CD4-positive, alpha-beta T cell treated with Interleukin-15 for 4 hours (primary cell): ENCODE measurements at places on chromosomes 12 and 14.

- no peak for DNase-seq
Observed at GRCh38 chr14:100430571-100430970, 107.4 kb downstream of the SLC25A47 start.

DNA sequence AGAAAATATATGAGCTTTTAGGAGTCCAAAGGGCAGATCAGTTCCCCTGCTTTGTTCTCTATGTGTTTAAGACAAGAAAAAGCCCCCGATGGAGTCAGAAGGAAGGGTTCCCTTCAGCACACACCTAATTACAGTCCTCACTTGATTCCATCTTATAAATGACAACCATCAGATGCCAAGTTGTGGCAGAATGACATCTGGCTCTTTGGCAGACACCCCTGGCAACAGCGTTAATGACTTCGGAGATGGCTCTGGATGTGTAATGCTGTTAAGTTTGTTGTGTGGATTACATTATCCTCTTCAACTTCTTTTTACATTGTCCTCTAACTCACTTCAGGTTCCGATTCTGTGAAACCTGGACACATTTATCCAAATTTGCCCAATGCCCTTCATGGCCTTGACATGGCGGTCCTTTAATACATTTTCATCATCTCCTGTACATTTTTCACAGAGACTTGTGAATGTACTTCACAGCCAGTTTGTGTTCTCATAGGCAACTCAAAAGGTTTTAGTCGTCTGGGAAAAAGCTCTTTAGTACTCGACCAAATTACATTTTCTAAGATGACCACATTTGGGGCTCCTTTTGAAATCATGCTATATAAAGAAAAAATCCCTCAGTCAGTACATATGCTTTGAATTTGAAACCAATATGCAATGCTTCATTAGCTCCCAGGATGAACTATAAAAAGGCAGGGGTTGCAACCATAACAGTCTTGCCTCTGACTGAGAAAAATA, 667.8 kb downstream of the NOVA1 start:
- no peak for DNase-seq

DNA sequence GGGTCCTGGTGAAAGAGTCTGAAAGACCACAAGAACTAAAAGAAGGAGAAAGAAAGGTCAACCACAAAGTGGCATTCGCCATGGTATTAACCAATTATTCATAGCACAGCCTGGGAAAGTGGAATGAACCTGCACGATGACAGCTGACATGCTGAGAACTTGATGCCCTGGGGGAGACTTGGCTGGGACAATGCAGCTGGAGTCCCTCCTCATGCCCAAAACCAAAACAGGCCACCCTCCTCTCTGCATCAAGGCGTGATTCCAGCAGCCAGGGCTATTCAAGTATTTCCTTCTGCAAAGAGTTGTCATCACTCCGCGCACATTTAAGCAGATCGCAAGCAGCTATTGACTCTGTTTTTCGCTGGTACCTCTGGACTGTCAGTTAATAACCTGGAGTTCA, 167.1 kb upstream of the NOS1 start:
- DNase-seq = no peak

- DNase-seq = no peak
Observed at GRCh38 chr14:104425763-104426646, 153.6 kb upstream of the C14orf180 start.

DNA sequence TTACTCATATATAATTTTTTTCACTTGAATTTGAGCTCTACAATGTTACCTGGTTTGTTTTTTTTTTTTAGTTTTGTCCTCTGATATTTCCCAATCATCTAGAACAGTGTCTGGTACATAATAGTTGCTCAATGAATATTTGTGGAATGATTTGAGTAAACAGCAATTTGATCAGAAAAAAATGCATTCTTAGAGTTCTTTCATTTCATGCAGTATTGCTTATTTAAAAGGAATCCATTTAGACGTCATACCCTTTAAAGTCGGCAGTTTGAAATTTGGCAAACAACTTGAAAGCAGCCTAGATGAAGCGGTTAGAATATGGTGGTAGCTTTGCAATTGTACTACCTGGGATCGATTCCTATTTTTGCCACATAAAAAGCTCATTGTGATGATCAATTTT, 140.0 kb downstream of the PDE3A start:
- no peak for DNase-seq

- no peak for DNase-seq
Observed at GRCh38 chr12:45745861-45746277, 16.4 kb downstream of the ARID2 start.

- no peak for DNase-seq
Observed at GRCh38 chr12:131634037-131634436, 76.9 kb upstream of the SFSWAP start.

DNA sequence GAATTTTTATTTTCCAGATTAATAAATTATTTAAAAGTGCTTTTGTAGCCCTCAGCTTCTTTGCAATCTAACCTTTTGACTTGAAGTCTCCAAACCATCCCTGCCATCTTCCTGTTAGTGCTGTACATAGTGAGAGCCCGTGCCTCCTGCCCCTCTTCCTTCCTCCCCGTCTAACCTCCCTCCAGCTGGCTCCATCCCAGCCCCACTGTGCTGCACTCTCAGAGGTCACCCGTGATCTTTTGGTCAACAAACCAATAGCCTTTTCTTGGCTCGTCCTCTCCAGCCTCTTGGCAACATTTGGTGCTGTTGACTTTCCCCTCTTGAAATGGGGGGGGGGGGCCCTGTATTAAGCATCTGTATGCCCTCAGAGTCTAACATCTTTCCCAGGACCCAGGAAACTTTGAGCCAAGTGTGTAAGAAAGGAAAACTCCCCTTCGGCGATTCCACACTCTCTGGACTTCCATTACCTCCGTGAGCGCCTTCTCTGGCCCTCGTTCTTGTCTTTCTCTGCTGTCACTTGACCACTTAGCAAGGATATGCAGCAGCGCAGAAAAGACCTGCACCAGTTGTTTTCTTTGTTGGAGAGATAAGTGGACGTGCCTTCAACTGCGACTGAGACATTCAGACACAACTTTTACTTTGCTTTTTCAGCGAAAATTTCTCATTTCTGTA, 44.1 kb downstream of the FBXW8 start:
- no peak for DNase-seq
